Pancreas (tissue), 10 donors: ENCODE measurements at places on chromosomes 6 and 20. TPM values are rescaled to one million over a fixed set of nuclear protein-coding genes. Genes with fewer than 3 reads are reported as not detected.

GRCh38 chr6:49776444-49776843, 10.6 kb downstream of the PGK2 start:
- no peak for DNase-seq

DNA sequence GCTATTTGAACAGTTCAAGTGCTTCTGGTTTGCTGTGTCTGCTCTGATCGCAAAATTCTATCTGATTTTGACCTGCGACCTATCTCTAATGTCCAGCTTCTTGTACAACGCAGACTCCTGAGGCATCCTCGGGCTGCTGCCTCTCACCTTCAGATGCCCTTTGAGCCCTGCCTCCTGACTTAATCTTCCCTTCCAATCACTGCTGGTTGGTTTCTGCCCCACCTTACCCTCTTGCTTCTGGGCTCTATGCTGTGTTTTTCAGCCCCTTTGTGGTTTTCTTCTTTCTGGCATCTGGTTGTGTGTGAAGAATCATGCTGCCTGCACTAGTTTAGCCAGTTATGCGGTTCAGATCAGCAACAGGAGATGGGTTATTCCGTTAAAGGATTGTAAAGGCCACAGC, 131.2 kb upstream of the THEMIS start:
- no peak for DNase-seq

DNA sequence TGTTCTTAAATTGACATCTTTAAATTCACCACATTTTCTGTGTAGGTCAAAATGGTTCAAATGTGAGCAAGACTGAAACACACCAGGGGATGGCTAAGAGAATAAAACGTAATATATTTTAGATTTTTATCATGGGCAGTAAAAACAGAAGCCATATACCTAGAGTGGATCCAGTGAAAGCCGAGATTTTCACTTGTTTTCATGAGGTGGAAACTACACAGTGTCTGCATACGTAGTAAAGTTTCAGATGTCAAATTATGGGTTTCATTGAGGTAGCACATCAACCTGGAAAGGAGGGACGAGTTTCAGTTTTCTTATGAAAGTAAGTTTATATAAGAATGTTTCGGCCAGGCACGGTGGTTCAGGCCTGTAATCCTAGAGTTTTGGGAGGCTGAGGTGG, 25.9 kb downstream of the METTL24 start:
- DNase-seq: no peak

- no peak for DNase-seq
These were observed 7.7 kb downstream of the ADGRF1 start for GRCh38 chr6:47034421-47034820.

- DNase-seq: no peak
These were observed 3.0 kb downstream of the DNPH1 start for GRCh38 chr6:43226192-43226851.

DNA sequence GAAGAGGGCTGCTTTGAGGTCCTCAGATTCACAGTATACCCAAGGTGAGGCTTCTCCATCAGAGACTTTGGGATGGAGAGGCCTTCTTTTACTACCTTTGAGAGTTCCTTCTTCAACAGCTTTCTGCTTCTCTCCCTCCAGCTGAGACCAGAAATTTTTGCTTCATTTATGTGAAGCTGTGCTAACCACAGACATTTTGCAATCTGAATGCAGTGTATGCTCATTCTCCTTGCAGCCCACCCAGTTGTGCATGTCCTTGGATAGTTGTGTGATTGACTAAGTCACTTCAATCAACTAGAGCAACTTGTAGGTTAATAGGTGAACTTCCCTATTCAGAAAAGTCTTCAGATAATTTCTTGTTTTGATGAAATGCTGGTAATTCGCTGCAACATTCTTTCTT, 20.1 kb downstream of the DCBLD1 start:
- DNase-seq: no peak

DNA sequence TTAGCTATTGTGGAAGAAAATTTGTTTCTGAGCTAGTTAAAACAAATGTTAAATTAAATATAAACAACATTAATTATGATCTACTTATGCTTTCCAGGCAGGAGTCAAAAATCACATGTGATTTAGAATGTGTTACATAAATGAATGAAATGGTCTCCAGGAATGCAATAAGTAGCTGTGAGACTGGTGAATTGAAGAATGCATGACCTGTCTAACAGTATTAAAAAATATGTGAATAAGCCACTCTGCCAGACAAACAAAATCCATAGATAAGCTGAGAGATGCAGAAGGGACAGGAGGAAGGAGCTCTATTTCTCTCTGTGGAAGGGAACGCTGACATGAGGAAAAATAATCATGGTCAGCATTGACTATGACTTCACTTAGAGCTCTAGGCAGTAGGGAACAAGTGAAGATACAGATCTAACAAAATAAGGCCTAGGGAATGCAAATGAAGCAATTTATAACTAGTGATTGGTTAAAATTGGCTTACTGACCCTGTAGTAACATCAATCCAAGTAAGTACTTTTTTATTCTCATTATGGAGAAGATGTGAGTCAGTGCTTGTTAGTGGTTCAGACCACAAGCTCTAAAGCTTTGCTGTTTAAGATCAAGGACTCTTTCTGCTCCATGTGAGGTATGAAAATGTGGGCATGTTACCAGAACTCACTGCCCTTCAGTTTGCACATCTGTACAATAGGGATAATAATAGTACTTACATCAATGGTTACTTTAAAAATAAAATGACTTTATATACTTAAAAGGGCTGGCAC, 432.6 kb downstream of the MMUT start:
- DNase-seq: no peak

GRCh38 chr20:31842471-31843157, 2.8 kb downstream of the FOXS1 start:
- no peak for DNase-seq

GRCh38 chr20:31605902-31606803, 1.1 kb downstream of the ID1 start:
- DNase-seq: no peak

- DNase-seq: no peak
These were observed 36.3 kb upstream of the CMTR1 start for GRCh38 chr6:37396571-37397180.

The FERMT1 gene
- 3.1 TPM for total RNA-seq

The HCRTR2 gene
- total RNA-seq: not detected

The SLC26A8 gene
- total RNA-seq: not detected

The ECT2L gene
- 0.03 TPM for total RNA-seq

The SNRPB gene
- 25.2 TPM for total RNA-seq

The GDAP1L1 gene
- 0.46 TPM for total RNA-seq
